ENCODE measurements at places on chromosomes 11 and 22.

DNA sequence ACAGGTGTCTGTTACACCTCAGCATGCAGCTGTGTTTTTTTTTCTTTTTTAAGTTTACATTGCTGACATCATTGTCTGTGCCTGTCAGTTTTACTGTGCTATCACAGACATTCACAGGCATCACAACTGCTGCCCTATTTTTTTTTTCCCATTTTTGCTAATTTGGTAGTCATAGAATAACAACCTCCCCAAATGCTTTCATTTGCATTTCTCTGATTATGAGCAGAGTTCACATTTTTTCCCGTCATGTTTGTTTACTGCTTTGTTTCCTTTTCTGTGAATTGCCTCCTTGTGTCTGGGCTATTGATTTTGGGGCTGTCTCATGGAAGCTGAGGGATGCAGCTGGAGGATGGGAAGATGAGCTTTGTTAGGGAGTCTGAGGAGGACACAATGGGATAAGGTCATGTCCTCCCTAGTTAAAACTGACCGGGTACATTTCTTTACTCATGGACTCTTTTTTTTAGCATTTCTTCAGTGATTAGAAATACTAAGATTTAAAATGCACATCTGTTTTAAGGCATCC is 155.1 kb downstream of the LDLRAD3 start:
- DNase-seq = no peak

- no peak for DNase-seq
Measured at GRCh38 chr11:125287491-125288210, 123.1 kb downstream of the PKNOX2 start.

- peak; percentile 64 for DNase-seq
Measured at GRCh38 chr11:44290208-44290607, 19.7 kb downstream of the ALX4 start.

- peak; percentile 20 for DNase-seq
Measured at GRCh38 chr11:112785719-112786118, 175.5 kb upstream of the NCAM1 start.

- DNase-seq = peak; percentile 75
Measured at GRCh38 chr11:118401880-118402590, 629 bp downstream of the ATP5MG start.

DNA sequence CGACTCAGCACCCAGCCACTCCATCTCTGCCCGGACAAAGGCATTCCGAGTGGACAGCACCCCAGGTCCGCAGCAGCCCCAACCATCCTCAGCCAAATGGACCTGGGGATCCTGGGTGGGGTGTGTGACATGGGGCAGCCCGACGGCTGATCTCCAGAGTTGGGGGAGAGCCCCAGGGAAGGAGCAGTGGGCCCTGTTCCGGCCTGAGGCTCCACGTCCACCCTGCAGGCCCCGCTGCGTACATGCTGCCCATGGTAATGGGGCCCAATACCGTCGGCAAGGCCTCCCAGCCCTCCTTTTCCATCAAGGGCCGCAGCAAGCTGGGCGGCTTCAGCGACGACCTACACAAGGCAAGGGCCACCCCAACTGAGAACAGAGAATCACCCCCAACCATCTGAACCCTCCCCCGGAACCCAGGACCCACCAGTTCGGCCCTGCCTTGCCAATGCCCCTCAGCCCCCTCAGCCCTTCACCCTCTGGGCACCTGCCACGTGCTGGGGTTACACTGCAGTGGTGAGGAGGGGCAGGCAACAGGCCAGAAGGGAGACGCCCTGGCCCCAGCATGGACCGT is 5.4 kb downstream of the SCGB1C1 start:
- no peak for DNase-seq

GRCh38 chr22:37049224-37049623 is 2.3 kb upstream of the KCTD17 start:
- DNase-seq = no peak

DNA sequence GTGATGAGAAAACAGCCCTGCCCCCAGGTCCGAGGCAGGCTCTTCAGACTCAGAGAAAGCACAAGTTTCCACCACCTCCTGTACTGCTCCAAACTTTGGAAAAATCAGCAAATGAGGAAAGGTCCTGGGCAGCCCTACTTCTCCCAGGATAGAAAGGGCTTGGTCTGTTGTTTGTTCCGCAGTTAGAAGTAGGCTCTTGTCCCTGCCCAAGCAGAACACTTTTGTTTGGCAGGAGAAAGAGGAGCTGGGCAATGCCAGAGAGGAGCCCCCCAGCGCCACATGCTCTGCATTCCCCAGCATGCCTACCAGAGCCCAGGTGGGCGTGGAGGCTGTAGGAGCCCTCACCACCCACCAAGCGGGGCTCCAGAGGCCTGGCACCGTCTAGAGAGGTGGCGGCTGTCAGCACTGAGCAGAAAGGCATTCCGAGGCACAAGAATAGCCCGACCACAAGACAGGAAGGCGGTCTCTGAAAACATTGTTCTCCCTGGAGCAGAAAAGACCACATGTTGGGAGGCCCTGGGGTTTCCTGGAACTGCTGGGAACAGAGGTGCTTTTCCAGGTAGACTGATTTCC is 90.3 kb upstream of the CD82 start:
- DNase-seq = no peak

GRCh38 chr11:106585061-106585460 is 433.2 kb downstream of the GUCY1A2 start:
- DNase-seq = peak; percentile 45

- peak; percentile 38 for DNase-seq
Measured at GRCh38 chr11:10588904-10589303, 20.4 kb upstream of the LYVE1 start.

GRCh38 chr22:31451709-31452571 is 37.7 kb downstream of the EIF4ENIF1 start:
- peak; percentile 47 for DNase-seq

GRCh38 chr11:61881397-61881796 is 9.9 kb downstream of the FADS3 start:
- DNase-seq = no peak

DNA sequence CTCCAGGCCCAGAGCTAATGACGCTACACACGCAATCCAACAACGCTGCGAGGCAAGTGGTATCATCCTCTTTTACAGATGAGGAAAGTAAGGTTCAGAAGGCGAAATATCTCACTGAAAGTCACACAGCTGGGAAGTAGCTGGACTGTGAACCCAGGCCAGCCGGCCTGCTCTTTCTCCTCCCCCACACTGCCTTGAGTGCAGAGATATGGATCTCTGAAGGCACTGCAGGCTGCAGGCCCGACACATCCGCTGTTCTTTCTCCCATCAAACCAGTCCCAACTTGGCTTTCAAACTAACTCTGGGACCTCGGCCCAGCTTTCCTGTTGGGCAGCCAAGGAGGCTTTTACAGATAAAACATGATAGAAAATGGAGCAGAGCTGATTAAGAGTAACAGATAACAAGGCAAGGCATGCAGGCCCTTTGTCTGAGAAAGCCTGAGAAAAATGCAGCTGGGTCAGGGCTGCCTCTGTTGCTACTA is 64.0 kb upstream of the PTPRJ start:
- no peak for DNase-seq

- peak; percentile 73 for DNase-seq
Measured at GRCh38 chr11:65448418-65449105, 26.0 kb downstream of the NEAT1 start.

- DNase-seq = no peak
Measured at GRCh38 chr22:46969491-46969890, 207.0 kb downstream of the TBC1D22A start.

DNA sequence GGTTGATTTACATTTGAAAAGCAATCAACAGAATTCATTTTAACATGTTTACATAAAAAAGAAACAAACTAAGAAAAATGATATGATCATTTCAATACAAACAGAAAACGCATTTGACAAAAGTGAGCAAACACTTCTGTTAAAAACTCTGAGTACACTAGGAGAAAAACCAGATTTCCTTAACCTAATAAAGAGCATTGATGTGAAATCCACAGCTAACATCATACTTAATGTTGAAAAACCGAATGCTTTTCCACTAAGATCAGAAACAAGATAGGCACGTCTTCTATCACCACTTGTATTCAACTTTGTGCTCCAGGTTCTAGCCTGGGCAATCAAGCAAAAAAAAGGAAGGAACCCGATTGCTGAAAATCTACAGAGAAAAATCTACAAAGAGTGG is 227.6 kb downstream of the SBF2 start:
- no peak for DNase-seq

DNA sequence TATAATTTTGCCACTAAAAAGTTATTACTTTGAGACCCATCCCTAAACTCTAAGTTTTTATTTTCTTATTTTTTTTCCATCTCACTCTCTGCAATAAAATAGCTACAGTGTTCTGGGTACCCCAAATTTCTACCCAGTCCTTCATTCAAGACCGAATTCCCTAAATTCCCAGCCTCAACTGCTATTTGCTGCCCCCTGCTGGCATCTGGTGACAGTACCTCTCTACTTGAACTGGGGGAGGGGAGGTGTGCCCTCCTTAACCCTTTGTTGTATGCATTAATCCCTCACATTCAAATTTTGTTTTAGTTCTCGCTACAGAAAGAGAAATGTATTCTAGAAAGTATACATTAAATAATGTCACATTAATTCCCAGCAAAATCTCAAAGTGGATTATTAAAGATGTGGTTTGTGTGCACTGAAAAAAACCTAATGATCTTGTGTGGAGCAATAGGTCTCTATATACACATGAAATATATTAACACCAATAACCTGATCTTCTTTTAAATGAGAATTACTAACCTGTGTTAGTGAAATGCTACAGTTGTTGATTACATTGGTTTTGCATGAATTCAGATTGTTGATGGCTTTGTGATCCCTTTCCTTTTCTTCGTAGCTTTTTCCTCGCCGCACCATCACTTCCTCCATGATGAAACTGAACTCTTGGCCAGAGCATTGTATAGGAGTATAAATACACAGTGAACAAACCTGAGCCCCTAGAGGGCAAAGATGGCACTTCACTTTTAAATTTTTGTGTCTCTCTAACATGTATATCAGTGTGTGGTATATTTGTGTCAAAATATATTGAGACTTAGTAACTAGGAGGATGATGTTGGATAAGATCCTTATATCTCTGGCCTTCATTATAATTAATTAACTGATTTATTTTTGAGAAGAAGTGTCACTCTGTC is 590.0 kb downstream of the METTL15 start:
- DNase-seq = peak; percentile 60

- DNase-seq = no peak
Measured at GRCh38 chr11:31995032-31995431, 95.8 kb upstream of the RCN1 start.

DNA sequence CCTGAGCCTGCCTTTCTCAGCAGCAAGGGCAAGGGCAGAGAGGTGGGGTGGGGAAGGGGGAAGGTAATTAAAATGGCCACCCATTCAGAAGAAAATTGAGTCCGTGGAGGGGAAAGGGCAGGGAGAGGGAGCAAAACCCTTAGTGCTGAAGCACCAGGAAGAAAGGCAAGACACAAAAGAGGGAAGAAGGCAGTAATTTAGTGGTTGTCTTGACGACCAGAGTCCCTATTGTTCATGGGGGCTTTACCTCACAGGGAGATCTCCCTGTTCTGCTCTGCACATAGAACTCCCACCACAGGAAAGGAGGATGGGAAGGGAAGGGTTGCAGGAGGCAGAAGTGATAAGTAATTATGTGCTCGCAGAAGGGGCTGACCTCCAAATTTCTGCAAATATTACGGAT is 23.4 kb downstream of the SNX19 start:
- no peak for DNase-seq

DNA sequence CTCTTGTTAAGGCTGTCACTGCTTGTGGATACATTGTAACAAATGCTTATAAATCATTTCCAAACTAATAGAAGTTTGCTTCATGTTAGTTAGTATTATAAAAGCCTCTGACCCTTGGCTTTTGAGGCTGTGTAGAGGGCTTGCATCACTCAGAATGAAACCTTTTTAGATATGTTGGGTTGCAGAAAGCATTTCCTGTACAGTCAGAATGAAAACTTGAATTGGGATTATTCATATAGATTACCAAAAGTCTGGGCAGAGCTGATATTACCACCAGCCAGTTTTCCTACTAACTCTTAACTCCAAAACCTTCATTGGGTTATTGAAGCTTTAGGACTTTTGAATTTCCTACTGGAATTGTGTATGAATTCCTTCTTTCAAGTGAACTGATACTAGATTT is 12.0 kb downstream of the KMT2A start:
- peak; percentile 12 for DNase-seq

DNA sequence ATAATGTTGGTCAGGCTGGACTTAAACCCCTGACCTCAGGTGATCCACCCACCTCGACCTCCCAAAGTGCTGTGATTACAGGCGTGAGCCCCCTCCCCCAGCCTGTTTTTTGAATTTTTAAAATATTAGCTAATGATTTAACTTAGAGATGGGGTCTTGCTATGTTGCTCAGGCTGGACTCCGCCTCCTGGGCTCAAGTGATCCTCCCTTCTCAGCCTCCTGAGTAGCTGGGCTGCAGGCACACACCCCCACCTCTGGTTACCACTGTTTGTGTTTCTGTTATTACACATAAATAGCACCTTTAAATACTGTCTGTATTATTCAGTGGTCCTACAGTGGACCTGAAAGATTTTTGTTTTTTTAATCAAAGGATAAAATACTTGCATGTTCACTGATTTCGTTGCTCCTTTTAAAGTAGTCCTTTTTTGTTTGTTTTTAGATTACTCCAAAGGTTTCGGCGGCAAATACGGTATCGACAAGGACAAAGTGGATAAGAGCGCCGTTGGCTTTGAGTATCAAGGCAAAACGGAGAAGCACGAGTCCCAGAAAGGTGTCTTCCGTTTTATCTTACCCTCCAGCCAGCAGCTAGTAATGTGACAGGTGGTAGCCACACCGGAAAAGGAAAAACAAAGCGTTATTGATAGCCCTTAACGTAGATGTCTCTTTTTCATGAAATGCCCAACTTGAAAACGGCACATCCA is 21.1 kb downstream of the CTTN start:
- DNase-seq = no peak

- DNase-seq = no peak
Measured at GRCh38 chr11:121651257-121651605, 198.5 kb upstream of the SORL1-AS1 start.

DNA sequence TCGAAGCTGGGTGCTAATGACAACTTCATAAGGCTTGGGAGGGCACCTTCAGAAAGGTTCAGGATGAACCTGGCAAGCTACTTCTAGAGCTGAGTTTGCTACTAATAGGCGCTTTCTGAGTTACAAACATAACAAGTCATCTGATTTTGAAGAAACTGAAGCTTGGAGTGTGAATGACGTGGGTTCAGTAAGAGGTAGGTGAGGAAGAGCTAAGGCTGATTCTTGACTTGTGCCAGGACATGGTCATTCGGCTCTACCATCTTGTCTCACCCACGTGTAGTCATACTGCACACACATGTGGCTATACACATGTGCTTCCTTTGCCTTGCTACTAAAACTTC is 56.4 kb downstream of the SWAP70 start:
- DNase-seq = no peak

GRCh38 chr11:110044226-110044968 is 48.8 kb upstream of the ZC3H12C start:
- DNase-seq = no peak

- DNase-seq = peak; percentile 15
Measured at GRCh38 chr22:50694099-50694605, 21.5 kb downstream of the SHANK3 start.

GRCh38 chr11:131033151-131033651 is 116.9 kb upstream of the SNX19 start:
- DNase-seq = peak; percentile 87

- DNase-seq = peak; percentile 27
Measured at GRCh38 chr11:75450236-75450635, 17.2 kb upstream of the KLHL35 start.

Data from M059J (cell line).